ENCODE measurements at places on chromosomes 4 and X. TPM values are rescaled to one million over a fixed set of nuclear protein-coding genes. Genes with fewer than 3 reads are reported as not detected.

GRCh38 chr4:120009731-120010130, 56.9 kb downstream of the MAD2L1 start:
- no peaks in the 10 kb centered on the region for H3K4me1 ChIP-seq
- DNase-seq, result no peak
- H3K36me3 ChIP-seq, result no peaks in the 10 kb centered on the region
- H3K27ac ChIP-seq, result no peak overlapping the region

GRCh38 chrX:41692162-41692749, 3.5 kb downstream of the GPR34 start:
- no peaks in the 10 kb centered on the region for H3K4me1 ChIP-seq
- no peaks in the 10 kb centered on the region for H3K27me3 ChIP-seq
- H3K36me3 ChIP-seq, result peaks cover 4% of the 10 kb centered on the region

GRCh38 chr4:119794681-119795080, 166.1 kb upstream of the PDE5A start:
- no peaks in the 10 kb centered on the region for H3K36me3 ChIP-seq
- H3K4me1 ChIP-seq, result peaks cover 22% of the 10 kb centered on the region
- no peak overlapping the region for H3K27ac ChIP-seq
- H3K27me3 ChIP-seq, result no peaks in the 10 kb centered on the region

- no peaks in the 10 kb centered on the region for H3K36me3 ChIP-seq
- no peak overlapping the region for H3K27ac ChIP-seq
- no peak for DNase-seq
- H3K4me3 ChIP-seq, result no peak overlapping the region
- no peaks in the 10 kb centered on the region for H3K27me3 ChIP-seq
- H3K4me1 ChIP-seq, result peaks cover 22% of the 10 kb centered on the region
Observed at GRCh38 chr4:114658179-114658578, 59.6 kb downstream of the UGT8 start.

DNA sequence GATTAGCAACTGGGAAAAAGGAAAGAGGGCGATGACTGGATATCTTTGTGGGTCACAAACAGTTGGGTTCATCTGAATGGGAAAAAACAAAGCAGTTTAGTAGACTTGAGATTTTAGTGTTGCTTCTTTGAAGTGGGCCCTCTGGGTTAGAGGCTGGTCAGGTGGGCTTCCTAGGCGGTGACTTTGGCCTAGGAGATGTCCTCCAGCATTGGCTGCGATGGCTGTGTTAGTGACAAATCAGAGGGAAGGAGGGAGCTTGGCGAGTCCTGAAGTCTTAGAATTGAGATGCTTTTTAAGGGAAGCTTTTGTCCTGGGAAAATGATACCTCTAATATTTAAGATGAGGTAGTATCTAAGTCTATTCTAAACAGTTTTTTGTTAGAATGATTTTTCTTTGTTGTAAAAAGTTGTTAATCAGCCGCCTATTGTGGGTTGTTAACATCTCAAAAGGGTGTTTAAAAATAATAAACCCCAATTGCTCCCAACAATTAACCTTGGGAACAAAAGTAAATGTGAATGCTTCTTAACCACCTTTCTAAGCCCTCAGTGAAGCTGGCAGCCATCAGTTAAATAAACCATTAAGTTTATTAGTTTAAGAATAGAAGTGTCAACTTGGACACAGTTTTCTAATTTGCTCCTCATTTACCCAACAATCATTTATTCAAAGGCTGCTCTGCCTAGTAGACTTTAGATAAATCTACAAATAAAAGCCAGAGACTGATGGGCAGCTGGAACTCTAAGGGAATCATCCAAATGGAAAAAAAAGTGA, 31.7 kb downstream of the DLG3 start:
- no peak overlapping the region for H3K4me3 ChIP-seq
- no peak overlapping the region for H3K27ac ChIP-seq
- peaks cover 55% of the 10 kb centered on the region for H3K4me1 ChIP-seq
- DNase-seq, result no peak
- H3K27me3 ChIP-seq, result no peaks in the 10 kb centered on the region

DNA sequence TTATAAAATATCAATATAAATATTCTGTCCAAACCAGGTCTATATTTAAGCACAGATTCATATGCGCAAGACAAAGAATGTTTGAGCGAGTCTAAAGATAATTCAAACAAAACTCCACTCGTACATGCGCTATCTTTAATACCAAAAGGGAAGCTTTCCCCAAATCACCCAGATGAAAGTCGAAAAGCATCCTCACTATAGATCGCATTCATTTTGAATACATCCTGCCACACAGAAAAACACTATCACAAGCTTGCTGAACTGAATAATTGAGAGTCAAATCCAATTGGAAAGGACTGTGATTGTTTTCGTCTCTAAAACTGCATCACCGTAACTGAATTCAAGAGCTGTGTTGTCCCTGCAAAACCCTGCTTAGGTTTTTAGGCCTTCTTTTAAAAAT, 685 bp downstream of the TASL start:
- no peaks in the 10 kb centered on the region for H3K4me1 ChIP-seq
- no peaks in the 10 kb centered on the region for H3K27me3 ChIP-seq
- H3K36me3 ChIP-seq, result no peaks in the 10 kb centered on the region
- H3K27ac ChIP-seq, result no peak overlapping the region
- H3K4me3 ChIP-seq, result no peak overlapping the region

DNA sequence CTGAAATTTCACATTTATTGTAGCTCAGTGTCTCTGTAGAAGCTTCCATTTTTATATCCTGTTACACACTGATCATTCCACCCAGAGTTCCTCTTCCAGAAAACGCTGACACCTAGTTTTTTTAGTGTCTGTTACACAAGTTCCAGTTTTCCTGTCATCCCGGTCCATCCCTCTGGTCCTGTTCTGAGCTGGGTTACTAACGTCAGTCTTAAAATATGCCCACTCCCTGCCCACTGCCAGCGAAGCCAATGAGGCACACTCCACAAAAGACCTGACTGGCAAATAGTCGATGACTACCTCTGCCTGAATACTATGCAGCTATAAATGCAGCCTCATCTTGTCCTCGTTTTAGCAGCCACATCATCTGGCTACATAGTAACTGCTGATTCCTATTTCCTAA, 30.9 kb upstream of the DDX3X start:
- no peaks in the 10 kb centered on the region for H3K27me3 ChIP-seq
- no peak for DNase-seq
- peaks cover 5% of the 10 kb centered on the region for H3K4me1 ChIP-seq
- no peak overlapping the region for H3K27ac ChIP-seq

Gene TLL1
- total RNA-seq, result 1.7 TPM

Gene FGB
- not detected for total RNA-seq

Gene TMEM150C
- total RNA-seq, result 8.9 TPM

Gene GAB3
- 0.07 TPM for total RNA-seq

Gene LRAT
- total RNA-seq, result 0.20 TPM

Gene BCLAF3
- total RNA-seq, result 8.9 TPM
